ENCODE measurements at places on chromosomes 4 and X.
A peak's percentile ranks its signal among the peaks of the same experiment; 100 is the strongest.

DNA sequence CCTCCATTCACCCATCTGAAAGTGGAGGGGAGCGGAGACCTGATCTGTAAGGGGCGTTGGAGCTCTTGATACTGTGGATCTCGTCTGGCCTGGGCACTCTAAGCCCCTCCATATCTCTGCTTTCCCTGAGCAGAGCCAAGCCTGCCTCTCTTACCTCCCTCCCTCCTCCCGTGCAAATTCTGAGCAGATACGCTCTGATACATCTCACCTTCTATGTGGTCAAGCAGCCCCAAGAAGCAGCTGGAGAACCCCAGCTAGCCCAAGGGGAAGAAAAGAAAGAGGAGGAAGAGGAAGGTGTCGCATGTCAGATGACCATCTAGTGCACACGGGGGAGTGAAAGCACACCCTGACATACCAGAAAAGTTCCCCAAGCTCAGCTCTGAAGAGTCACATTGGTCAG is 1.9 kb upstream of the DGAT2L6 start:
- no peak for DNase-seq

- DNase-seq, result peak; percentile 28
These were observed 30.8 kb downstream of the NOP14 start for GRCh38 chr4:2932321-2932950.

DNA sequence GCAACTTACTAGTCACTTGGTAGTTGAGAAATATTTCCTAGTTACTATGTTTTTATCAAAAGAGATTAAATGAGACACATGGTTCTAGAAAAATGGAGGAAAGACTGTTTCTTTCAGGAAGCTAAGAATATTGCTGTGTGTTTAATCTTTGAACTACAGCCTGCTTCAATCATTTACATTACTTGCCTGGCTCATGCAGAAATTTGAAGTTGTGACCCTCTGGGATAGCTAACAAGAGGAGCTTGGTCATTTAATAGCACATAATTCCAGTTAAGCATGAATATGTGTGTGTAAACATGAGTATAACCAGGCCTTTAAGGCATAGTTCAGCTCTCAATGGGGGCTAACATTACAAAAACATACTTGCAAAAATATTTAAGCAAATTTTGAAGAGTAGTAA is 44.6 kb upstream of the SLC25A4 start:
- no peak for DNase-seq

DNA sequence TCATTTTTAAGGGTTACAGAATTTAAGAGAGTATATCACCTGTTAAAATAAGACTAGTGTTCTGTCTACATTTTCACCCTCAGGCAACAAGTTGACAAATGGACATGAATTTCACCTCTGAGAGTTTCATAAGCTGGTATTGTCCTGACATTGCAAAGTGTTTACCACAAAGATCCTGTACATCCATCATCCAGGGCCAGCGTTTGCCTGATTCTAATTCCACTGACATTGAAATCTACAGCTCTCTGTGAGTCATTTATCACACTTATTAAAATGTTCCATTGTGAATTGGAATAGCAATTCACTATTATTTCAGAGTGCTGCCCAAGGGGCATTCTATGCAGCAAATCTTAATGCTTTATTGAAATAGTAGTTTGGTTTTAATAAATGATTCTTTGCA is 1499.4 kb upstream of the PCDH7 start:
- no peak for DNase-seq

GRCh38 chr4:17584521-17585213 is 7.7 kb downstream of the LAP3 start:
- no peak for DNase-seq

- DNase-seq, result no peak
These were observed 207.3 kb upstream of the RADX start for GRCh38 chrX:106404512-106404911.

GRCh38 chr4:147994076-147994475 is 262.2 kb downstream of the ARHGAP10 start:
- no peak for DNase-seq

DNA sequence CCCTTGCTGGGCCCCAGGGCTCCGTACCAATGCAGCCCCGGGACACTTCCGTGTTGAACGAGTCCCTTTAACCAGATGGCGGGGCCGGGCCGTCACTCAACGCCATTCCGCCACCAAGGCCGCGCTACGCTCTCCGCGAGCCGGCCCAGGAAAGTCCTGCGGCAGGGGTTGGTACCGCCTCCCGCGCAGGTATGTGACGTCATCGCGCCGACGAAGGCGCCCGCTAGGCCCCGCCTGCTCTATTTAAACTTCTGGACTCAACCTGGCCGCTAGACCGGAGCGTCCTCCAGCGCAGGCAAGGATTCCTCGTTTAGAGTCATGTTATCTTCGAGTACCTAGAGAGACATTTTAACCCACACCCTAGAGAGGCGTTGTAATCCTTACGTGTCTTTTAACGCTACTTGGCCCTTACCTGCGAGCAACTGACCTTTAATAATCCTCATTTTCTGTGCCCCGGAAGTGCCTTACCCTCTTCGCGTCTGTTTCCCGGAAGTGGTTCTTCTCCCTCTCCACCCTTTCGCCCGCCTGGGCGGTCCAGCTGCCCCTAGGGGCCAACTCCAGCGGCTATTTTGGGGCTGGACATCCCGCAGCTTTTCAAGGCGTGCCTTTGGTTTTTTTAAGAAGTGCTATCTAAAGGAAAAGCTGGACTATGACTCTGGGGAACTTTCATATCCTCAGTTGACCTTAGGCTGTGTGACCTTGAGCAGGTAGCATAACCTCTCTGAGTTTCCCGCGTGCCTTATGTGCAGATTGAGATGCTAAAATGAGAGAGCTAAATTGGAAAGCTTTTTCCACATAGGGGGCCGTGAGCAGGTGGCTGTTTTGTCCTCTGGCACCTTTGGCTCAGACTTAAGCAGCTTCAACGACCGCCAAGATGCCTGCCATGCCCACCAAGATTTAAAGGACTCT is at the start of gene PNPLA4:
Gene PNPLA4, minus strand, starts transcription at position 155 of the 909 bp plus-strand sequence. CDS start 1,294 bp downstream, outside the sequence.
- DNase-seq, result peak; percentile 81

GRCh38 chrX:6738518-6739470 is 203.9 kb upstream of the VCX3A start:
- peak; percentile 33 for DNase-seq

GRCh38 chr4:79574741-79575451 is 166.9 kb upstream of the GK2 start:
- DNase-seq, result no peak

GRCh38 chr4:89000844-89001360 is 56.1 kb downstream of the FAM13A start:
- no peak for DNase-seq

- no peak for DNase-seq
These were observed 31.3 kb upstream of the TAPT1 start for GRCh38 chr4:16257611-16258010.

DNA sequence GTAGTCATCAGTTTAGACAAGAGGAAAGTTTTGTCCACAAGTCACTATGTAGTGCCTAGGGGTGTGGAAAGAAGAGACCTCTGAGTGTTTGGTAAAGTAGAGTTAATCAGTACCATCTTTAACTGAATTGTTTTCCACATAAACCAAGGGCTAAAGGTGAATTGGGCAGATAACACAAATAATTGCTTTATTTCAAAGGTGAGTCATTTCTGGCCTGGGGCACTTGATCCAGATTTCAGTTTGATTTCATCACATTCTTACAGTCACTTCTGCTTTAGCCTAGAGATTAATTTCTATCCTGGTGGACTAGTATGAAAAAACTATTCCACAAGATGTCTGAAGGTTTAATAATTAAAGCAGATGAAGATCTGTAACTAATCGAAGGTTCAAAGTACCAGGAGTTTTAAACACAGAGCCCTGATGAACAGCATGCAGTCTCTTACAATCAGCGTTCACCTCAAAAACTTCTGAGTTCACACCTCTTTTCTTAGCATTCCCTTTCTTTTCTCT is 74.5 kb upstream of the BOD1L1 start:
- no peak for DNase-seq

- no peak for DNase-seq
These were observed 10.7 kb downstream of the RGS12 start for GRCh38 chr4:3303565-3303824.

DNA sequence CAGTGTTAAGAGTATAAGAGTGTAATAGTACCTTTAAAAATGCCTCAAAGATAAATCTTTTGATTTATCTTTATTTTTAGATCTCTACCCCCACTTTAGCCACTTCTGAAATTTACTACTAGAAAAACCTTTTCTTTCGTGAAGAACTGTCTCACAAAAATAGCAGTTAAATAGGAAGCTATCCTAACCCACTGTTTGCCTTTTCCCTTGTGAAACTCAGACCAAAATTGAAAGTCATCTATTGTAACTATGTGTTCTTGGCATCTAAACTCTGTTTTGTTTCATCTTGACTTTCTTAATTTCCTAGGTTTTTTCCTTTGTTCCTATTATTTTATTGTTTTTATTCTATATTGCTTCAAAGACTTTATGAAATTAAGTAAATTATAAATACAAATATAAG is 7.8 kb upstream of the TMEM144 start:
- DNase-seq, result no peak

- no peak for DNase-seq
These were observed 107.8 kb downstream of the GABRA3 start for GRCh38 chrX:152343306-152343705.

- DNase-seq, result no peak
These were observed 466.7 kb upstream of the TENM3 start for GRCh38 chr4:181776264-181777054.

DNA sequence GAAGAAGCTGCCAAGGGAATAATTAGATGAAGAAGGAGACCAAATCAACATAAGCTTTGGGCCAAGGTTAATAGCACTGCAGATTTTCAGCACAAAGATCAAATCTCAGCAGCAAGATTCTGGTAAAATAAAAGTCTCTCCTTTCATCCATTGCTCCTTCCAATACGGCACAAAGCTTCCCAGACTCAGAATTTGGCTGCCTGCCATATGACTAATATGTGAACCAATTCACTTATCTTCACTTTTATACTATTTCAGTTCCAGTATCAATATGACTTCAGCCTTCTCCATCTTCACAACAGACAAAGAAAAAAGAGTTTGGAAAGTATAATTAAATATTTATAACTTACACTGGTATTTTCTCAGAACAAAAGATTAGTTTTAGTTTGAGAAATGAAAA is 978.3 kb upstream of the GRID2 start:
- no peak for DNase-seq

DNA sequence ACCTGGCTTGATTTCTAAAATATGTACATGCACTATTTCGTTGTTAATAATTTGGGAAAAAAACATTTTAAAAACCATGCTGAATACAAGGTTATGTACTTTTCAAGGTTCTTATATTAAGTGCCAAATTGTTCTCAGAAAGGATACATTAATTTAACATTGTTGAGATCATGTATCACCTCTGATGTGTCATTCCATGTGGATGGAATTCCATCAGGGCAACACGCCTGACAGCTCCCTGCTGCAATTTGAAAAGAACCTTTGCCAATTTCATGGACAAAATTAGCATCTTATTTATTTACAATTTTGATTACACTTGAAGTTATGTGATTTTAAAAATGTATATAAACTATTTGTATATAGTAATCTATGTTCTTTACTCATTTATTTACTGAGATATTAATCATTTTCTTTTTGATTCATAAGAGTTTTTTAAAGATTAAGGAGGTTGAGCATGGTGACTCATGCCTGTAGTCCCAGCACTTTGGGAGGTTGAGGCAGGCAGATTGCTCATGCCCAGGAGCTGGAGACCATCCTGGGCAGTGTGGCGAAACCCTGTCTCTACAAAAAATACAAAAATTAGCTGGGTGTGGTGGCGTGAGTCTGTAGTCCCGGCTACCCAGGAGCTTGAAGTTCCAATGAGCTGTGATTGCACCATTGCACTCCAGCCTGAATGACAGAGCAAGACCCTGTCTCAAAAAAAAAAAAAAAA is 142.8 kb downstream of the ENPP6 start:
- no peak for DNase-seq

DNA sequence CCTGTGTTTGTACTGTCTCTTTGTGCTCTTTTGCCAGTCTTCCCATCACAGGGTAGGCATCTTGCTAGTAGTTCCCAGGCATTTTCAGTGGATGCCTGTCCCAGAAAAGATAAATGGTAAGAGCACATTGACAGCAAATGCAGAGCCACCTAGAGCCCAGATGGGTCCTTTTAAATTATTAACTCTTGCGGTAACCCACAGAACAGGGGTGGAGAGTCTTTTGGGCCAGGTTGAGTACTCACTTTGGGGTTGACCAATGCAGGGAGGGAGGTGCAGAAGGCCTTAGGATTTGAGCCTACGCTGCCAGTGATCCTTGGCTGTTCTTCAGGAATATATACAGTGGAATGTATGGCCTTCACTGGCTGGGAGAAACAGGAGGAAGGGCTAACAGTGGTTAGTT is 173.8 kb downstream of the MSN start:
- no peak for DNase-seq

DNA sequence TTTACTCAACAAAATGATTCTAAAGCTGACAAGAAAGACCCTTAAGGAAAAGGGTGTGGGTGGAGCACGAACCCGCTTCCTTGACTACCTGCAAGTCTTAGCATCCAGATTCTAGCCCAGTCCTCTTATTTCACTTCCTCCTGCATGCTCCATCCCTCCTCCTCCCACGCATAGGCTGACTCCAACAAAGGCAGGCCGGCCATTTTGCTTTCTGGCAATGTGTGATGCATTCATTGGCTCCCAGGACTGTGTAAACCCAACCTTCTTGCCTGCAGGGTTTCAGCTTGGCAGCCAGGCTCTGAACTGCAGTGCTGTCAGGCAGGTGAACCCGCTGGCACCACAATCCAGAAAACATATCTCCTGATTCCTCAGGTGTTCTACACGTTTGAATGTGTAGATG is 39.3 kb downstream of the RTL9 start:
- no peak for DNase-seq

DNA sequence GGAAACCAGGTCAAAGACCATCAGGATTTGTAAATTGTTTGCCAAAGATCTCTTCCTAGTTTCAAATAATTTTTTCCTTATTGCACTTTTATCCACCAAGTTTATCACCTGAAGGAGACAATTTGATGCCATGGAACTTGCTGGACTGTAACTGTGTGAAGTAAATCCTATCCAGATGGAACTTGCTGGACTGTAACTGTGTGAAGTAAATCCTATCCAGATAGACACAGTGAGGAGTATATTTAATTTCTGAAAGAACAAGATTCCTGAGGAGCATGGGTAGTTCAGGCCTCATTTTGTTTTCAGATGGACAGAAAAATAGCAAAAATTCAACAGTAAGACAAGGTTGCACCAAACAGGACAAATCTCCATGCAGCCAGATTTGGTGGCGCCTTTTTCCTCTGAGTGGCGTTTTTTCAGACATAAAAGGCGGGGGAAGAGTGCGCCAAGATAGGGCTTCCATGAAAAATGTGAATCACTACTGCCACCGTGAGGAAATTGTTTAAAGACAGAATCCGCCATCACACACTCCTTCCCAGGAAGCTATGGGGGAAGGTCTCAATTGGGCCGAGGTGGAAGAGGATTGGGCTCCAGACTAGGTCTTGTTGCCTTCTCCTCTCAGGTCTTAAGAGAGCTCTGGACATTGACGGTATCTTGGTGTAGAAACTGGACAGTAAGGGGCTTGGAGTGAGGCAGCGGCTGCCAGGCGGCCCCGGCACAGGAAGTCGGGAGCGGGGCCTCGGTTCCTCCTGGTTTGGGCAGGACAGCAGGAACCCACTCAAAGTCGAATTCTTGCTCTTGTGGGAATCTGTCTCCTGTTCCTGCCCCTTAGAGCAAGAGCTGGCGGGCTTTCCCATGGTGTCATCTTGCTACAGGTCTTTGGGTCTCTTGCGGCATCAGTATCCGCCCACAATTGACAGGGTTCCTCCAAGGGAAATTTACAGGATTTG is 234.7 kb downstream of the OR13H1 start:
- no peak for DNase-seq

- DNase-seq, result no peak
These were observed 93.8 kb downstream of the GPC4 start for GRCh38 chrX:133321451-133321850.

Data from germinal center (tissue), 1 donor.